ENCODE measurements at places on chromosomes 13 and 19.
A peak's percentile ranks its signal among the peaks of the same experiment; 100 is the strongest.

DNA sequence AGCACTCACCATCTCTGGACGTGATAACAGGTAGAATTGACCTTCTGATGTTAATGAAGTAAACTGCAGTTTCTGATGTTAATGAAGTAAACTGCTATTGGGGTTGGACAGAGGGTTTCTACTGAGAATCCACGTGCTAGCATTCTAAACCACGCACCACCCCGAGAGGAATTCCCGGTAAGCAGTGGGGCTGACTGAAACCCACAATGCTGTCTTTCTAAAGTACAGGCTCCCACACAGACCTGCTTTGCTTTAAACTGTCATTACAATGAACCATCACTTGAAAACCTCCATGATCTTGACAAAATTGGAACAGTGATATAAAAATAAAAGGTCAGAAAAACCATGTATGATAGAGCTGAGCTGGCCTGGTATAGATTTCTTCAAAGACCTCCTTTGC, 559.0 kb downstream of the FGF9 start:
- DNase-seq = no peak

DNA sequence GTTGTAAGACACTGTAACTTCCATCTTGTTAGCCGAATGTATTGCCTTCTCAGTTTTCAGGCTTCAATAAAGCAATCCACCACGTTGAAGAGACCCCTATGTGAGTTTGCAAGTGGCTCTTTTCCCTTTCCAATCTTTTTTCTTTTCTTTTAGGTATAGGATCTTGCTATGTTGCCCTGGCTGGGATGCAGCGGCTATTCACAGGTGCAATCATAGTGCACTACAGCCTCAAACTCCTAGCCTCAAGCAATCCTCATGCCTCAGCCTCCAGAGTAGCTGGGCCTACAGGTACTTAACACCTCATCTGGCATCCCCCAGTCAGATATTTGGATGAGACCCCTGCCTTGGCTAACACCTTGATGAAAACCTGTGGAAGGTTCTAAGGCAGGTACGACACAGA, 33.5 kb upstream of the FEM1A start:
- DNase-seq = no peak

DNA sequence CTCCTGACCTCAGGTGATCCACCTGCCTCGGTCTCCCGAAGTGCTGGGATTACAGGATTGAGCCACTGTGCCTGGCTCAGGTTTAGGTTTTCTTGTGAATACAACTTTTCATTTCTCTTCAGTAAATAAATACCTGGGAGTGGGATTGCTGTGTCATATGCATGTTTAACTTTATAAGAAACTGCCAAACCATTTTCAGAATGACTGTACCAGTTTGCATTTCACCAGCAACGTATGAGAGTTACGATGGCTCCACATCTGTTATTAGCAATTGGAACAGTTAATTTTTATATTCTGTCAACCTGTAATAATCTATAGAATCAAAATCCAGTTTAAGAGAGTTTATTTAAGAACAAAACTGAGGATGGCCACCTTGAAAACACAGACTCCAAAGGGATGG, 52.2 kb downstream of the TEX26 start:
- no peak for DNase-seq

- no peak for DNase-seq
These were observed 70.7 kb upstream of the MYCBP2 start for GRCh38 chr13:77397636-77398035.

DNA sequence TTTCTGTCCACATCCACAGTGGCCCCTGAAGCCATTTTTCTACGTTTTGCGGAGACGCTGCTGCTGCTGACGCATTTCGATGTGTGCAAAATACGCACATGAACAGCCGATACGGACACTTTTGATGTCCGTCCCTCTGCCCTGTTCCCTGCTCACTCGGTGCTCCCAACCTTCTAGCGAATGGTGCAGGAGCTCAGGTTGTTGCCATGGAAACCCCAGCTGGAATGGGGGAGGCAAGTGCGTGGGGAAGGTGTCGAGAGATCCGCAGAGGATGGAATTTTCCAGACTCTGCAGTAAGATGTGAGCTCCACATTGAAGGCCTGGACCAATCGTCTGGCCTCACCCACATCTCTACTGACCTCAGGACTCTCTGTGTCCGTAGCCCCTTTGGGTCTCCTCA, 109.2 kb upstream of the USP29 start:
- DNase-seq = no peak

DNA sequence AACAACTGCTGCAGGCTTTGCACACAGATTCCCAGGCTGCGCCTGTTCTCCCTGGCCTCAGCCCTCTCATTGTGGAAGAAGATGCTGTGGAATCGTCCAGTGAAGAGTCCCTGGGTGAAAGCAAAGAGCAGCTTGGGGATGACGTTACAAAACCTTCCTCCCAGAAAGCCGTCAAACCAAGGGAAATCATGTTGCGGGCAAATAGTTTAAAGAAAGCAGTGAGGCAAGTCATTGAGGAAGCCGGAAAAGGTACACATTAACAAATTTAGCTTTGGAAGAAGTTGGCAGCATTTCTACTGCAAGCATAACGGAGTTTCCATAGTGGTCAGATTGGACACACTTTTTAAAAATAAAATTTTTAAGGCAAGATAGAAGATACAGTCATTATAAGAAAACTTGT, 82.9 kb upstream of the AKAP11 start:
- no peak for DNase-seq

DNA sequence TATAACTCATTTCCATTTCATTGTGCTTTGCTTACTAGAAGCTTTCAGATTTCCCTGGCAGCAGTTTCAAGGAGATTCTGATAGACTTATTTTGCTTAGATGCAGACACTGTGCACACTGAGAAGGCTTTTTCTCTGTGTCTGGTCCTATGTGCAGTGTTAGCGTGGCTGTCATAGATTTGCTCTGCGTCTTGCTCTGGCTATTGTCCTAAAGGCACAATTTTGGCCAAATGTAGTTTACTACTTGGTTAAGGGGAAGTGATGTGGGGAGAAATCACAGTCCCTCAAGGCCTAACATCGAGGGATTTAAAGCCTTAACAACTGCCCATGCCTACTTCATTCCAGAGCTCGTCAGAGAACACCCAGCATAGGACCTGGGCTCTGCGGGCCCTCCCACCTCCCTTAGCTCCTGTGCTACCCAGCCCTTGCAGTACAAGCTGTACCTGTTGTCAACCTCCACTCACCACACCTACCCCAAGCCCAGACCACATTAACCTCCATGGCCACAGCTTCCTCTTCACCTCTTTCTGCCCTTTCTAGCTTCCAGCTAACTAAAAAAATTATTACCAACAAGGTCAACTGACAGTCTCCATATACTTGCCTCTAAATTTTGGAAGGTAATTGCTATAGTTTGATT, 38.9 kb upstream of the KATNAL1 start:
- DNase-seq = peak; percentile 72

DNA sequence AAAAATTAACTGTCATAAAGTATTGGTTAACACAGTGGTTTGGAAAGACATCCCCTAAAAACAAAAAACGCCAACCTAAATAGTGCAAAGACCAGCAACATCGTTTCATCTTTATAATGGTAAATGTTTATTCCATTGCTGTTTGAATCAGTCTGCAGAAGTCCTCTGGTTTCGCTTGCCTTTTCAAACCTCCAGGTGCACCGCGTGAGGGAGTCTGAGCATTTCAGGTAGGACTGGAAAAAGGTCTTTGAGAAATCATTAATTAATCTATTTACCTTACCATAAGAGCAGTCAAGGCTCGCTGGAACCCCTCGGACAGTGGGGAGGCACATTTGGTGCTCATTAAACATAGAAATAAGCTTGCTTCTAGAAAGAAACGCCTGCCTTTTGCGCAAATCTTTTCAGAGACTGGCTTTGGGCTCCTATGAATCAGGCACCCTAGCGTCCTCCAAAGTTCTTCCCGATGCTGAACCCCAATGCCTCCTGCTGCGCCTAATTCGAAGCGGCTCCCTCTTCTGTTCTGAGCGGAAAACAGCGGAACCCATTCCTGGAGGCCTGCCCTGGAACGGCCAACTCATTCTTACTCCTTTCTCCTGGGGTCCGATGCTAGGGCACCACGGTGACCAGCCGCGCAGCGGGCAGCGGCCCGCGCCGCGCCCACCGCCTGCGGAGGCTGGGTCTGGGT, 951 bp upstream of the MTUS2 start:
- no peak for DNase-seq

DNA sequence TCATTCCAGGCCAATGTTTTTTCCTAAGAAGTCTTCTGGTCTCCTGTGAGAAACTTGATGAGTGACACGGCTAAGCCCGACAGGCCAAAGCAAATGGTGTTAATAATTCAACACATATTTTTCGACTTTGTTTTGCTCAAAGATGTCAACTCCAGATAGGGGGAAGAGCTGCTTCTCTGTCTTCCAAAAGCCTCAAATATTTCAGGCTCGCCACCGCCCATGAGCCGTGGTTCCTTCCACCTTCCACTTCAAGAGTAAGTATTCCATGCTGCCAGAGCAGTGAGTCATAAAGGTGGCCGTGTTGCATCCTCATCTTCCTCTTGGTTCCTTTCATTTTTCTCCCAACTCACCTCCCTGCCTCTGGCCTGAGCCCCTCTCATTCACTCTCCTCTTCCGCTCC, 272.6 kb downstream of the EFNB2 start:
- DNase-seq = no peak

- DNase-seq = no peak
These were observed 6.5 kb downstream of the MAB21L1 start for GRCh38 chr13:35469806-35470525.

- no peak for DNase-seq
These were observed at the start of gene TEKTIP1 for GRCh38 chr19:3538965-3539755. TSS of gene TEKTIP1 (plus strand) at chr19:3539174. CDS start at chr19:3539178, 4 bp downstream.

DNA sequence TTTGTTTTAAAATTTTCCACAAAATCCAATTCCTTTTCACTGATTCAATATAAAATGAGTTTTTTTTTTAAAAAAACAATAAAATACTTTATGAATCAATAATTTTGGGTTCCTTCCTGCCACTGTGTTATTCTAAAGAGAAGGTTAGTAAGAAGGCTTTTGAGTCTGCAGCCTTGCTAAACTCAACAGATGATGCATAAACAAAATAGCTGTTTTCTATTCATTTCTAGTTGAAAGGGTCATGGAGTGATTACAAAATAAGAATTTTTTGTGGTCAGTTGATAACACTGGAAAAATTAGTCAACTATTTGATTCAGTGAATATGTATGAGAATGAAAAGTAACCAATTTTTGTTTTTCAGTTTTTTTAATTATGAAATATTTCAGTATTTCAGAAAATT, 169.9 kb downstream of the VWA8 start:
- DNase-seq = no peak

GRCh38 chr19:44570984-44571684, 41.7 kb upstream of the CEACAM20 start:
- no peak for DNase-seq

DNA sequence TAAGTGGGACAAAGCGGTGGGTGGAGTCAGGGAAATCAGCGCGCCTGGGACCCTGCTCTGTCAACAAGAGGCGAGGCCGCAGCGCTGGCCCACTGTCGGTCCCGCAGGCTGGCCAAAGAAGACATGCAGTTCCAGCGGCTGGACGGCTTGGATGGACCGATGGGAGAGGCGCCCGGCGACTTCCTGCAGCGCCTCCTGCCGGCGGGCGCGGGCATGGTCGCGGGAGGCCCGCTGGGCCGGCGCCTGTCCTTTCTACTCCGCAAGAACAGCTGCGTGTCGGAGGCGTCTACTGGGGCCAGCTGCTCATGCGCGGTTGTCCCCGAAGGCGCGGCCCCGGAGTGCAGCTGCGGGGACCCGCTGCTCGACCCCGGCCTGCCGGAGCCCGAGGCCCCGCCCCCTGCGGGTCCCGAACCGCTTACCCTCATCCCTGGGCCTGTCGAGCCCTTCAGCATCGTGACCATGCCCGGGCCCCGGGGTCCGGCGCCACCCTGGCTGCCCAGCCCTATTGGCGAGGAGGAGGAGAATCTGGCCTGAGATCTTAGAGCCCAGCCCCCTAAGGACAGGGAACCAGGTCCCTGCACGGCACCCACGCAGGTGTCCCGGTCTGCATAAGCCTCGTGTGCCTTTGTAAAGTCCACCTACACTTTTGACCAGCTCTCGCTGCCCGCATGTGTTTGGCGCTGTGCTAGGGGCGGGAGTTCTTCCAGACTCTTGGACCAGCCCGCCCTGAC, 6.1 kb downstream of the BEST2 start:
- DNase-seq = peak; percentile 63

- DNase-seq = no peak
These were observed 13.2 kb downstream of the DIAPH3 start for GRCh38 chr13:60150538-60150937.

DNA sequence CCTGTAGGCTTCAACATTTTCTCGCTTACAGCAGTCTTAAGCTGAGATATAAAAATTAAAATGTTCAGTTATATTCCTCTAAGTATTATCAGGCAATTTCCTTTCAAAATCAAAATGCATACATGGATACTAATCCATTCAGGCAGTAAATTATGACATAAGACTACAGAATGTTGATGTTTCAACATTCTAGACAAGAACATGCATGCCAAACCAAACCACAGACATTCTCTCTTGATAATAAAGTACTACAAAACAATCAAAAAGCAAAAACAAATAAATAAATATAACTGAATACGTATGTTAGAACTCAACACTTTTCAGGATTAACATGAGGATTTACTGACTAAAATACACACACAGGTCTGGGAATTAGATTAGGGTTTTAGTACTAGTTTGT, 7.7 kb downstream of the DIS3 start:
- no peak for DNase-seq

GRCh38 chr19:37817180-37817981, 38.0 kb upstream of the ZNF573 start:
- DNase-seq = peak; percentile 38

DNA sequence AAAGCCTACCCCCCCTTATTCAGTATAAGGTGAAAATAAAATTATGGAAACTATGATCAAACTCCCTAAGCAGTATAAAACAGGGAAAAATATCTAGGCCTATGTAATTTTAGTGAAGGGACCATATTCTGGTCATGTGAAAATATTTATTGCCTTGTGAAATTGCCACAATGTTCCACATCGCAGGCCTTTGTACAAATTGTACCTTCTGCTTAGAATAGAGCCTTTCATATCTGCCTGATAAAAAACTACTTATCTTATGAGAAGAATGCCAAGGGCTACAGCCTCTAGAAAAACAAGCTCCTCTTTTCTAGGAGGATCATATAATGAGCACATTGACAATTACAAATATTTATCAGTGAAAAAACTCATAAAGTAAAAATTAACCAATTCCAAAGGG, 1280.0 kb downstream of the EFNB2 start:
- DNase-seq = no peak

DNA sequence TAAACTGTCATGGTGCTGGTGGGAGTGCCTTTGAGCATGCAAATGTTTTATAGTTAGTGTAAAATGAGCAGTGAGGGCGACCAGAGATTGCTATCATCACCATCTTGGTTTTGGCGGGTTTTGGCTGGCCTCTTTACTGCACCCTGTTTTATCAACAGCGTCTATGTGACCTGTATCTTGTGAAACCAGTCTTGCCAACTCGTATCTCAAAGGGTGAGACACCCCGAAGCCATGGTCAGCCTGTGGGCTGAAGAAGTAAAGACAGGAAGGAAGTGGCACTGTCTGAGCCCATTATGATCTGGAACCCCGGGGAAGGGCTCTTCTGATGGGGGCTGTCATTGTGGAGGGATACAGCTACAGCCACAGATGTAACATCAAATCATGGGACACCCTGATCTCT, 81.5 kb upstream of the FAM216B start:
- DNase-seq = no peak

GRCh38 chr19:51593138-51593890, 22.2 kb downstream of the ZNF175 start:
- DNase-seq = no peak
